ENCODE measurements at places on chromosomes 4 and X. TPM values are rescaled to one million over a fixed set of nuclear protein-coding genes. Genes with fewer than 3 reads are reported as not detected.

Gene CT45A1
- total RNA-seq = not detected

Gene DRD5
- not detected for total RNA-seq

Gene BEX5
- total RNA-seq = not detected

Gene USP17L20
- total RNA-seq = not detected

Gene SCML1
- total RNA-seq = 5.8 TPM

Gene CENPVL2
- not detected for total RNA-seq

Gene GRXCR1
- total RNA-seq = not detected

Gene SATL1
- total RNA-seq = not detected

Gene NUDT10
- total RNA-seq = 0.51 TPM

Gene PNMA6F
- total RNA-seq = not detected

Gene UBA6
- total RNA-seq = 21.0 TPM

Gene TMEM255A
- total RNA-seq = 0.11 TPM

Gene ARAP2
- 0.85 TPM for total RNA-seq

Gene CEP135
- total RNA-seq = 6.2 TPM

Gene ATG4A
- 10.0 TPM for total RNA-seq

Gene HPSE
- 1.3 TPM for total RNA-seq

Gene ENPEP
- total RNA-seq = 0.14 TPM

Gene SULT1B1
- 0.02 TPM for total RNA-seq

Gene TEX13C
- total RNA-seq = not detected

Gene CYSLTR1
- not detected for total RNA-seq

Gene APLN
- total RNA-seq = 0.72 TPM

Gene UGT2B28
- total RNA-seq = not detected

Gene PLS3
- 213 TPM for total RNA-seq

Gene GYG2
- total RNA-seq = 4.8 TPM

Gene CXCL3
- total RNA-seq = 4.4 TPM

Gene TIMP1
- 261 TPM for total RNA-seq

Gene ELOVL6
- total RNA-seq = 13.8 TPM

Gene PWWP3B
- not detected for total RNA-seq

Gene PCYT1B
- total RNA-seq = not detected

Gene VCX3B
- total RNA-seq = not detected

Gene SOD3
- total RNA-seq = not detected
